Muscle of leg (tissue), 16 donors: ENCODE measurements at places on chromosomes 3 and 15.

- peaks cover 5% of the 10 kb centered on the region for H3K4me1 ChIP-seq
- no peaks in the 10 kb centered on the region for H3K36me3 ChIP-seq
- H3K4me3 ChIP-seq: no peak overlapping the region
- DNase-seq: peak; percentile 1
- no peak overlapping the region for H3K27ac ChIP-seq
Observed at GRCh38 chr15:79682851-79683288, 213.9 kb downstream of the MTHFS start.

DNA sequence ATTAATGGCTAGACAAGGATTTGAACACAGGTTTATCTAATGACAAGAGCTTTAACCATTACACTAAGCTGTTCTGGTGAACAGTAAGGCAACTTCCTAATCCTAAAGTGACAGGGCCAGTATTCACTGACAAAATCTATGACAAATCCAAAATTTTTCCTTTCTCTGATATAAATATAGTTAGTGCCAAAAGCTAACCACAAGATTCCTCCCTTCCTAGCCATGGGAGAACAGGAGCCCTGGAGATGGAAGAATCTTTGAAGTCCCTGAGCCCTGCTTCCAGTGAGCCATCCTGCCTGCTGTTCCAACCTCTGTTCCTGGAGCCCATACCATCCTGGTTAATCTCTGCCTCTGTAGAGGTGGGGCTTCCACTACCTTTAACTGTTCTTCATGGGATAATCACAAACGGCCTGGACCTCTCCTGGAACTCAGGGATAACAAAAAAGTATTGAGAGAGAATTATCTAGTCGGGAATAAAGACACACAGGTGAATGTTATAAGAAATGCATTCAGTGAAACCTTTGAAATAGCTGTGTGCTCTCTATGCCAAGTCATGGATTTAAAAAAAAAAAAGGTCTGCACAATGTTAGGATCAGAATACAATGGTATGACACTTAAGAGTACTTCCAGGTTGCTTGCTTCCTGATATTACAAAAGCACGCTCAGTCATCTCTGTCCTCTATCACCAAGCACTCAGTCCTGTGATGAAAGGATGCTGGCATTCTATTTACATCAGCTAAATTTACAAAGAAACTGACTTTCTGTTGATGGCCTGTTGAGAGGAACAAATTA, 235.8 kb downstream of the SUCLG2 start:
- H3K36me3 ChIP-seq: no peaks in the 10 kb centered on the region
- H3K4me1 ChIP-seq: no peaks in the 10 kb centered on the region
- DNase-seq: no peak
- H3K27me3 ChIP-seq: no peaks in the 10 kb centered on the region
- no peak overlapping the region for H3K27ac ChIP-seq

DNA sequence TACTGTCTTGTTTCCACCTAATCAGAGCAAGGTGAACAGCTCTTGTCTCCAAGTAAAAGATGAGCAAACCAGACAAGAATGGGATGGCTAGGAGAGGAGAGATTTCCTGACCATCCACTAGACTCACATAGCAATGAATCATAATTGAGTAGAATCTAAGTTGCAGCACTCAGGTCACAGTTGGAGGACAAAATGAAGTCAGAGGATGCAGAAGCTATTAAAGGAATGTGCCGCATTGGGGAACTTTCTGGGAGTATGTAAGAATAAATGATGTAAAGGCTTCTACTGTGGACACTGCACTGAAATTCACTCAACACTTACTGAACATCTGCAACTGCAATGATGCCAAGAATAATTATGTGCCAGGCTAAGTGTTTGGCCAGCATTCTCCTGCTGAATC, 217.4 kb upstream of the WNT5A start:
- DNase-seq: no peak
- H3K27ac ChIP-seq: no peak overlapping the region
- H3K27me3 ChIP-seq: peaks cover 3% of the 10 kb centered on the region
- peaks cover 2% of the 10 kb centered on the region for H3K4me1 ChIP-seq
- no peak overlapping the region for H3K4me3 ChIP-seq

GRCh38 chr15:63945007-63945788, 101.1 kb downstream of the DAPK2 start:
- H3K4me1 ChIP-seq: peaks cover 18% of the 10 kb centered on the region
- no peak overlapping the region for H3K27ac ChIP-seq
- H3K27me3 ChIP-seq: no peaks in the 10 kb centered on the region
- H3K4me3 ChIP-seq: no peak overlapping the region
- peak; percentile 62 for DNase-seq

- no peak for DNase-seq
- H3K4me3 ChIP-seq: no peak overlapping the region
- H3K4me1 ChIP-seq: no peaks in the 10 kb centered on the region
- no peak overlapping the region for H3K27ac ChIP-seq
- no peaks in the 10 kb centered on the region for H3K36me3 ChIP-seq
Observed at GRCh38 chr3:76768912-76769311, 271.0 kb upstream of the ROBO2 start.

GRCh38 chr15:67321352-67321751, 66.8 kb downstream of the IQCH start:
- peak overlapping the region; percentile 38 for H3K27ac ChIP-seq
- no peak for DNase-seq
- no peaks in the 10 kb centered on the region for H3K4me1 ChIP-seq
- no peak overlapping the region for H3K4me3 ChIP-seq

DNA sequence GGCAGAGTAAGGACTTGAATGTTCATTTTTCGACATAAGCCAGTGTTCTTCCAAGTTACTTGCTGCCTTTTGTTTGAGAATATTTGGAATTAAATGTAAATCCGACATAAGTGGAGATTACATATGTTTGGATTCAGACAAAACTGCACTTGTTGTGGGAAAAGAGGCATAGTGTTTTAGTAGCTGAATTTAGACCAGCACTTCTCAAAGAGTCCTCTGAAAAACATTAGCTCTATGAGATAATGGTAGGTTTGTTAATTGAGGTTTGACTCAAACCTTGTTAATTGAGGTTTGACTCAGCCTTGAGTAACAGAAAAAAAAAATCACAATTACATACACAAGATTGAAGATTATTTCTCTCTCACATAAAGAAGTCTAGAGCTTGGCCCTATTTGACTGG, 132.5 kb downstream of the NSUN3 start:
- no peaks in the 10 kb centered on the region for H3K36me3 ChIP-seq
- no peak overlapping the region for H3K27ac ChIP-seq
- no peak overlapping the region for H3K4me3 ChIP-seq
- H3K4me1 ChIP-seq: no peaks in the 10 kb centered on the region
